ENCODE measurements at places on chromosomes 7 and 10.

DNA sequence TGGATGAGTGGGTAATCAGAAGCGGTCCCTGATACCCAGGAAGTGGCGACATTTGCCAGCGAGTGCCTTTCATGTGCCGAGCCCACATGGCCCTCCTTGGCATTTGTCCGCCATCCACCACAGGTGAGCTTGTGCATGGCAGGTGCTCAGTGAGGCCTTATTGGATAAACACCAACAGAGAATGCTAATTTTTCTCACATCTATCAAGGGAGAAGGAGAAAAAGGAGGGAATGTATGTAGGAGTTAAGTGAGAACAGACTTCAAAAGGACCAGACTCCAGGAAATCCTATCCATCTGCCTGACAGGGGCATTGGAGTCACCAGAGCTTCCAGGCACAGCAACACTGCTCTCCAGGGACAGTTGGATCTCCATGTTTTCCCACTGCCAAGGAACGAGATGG, 143.5 kb upstream of the ZMIZ1 start:
- no peak for DNase-seq

GRCh38 chr10:110005719-110006118, 2.1 kb upstream of the ADD3 start:
- DNase-seq, result no peak

DNA sequence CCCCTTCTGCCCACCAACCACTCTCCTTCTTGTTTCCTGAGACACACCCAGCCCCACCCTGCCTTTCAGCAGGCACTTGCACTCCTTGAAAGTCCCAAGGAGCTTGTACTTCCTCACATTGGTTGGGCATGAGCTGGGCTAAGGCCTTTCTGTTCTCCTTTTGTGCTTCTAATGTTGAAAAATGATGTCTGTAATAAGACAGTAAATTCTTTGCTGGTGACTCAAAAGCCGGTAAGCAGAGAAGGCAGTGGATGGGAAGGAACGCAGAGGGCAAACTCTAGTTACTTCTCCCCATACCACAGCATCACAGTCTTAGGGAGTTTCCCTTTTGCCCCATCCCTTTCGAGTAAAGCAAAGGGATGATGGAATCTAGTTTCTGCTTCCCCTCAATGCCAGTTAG, 185.6 kb downstream of the PLXNA4 start:
- DNase-seq, result no peak

GRCh38 chr10:4054656-4055435, 269.8 kb upstream of the KLF6 start:
- DNase-seq, result no peak

DNA sequence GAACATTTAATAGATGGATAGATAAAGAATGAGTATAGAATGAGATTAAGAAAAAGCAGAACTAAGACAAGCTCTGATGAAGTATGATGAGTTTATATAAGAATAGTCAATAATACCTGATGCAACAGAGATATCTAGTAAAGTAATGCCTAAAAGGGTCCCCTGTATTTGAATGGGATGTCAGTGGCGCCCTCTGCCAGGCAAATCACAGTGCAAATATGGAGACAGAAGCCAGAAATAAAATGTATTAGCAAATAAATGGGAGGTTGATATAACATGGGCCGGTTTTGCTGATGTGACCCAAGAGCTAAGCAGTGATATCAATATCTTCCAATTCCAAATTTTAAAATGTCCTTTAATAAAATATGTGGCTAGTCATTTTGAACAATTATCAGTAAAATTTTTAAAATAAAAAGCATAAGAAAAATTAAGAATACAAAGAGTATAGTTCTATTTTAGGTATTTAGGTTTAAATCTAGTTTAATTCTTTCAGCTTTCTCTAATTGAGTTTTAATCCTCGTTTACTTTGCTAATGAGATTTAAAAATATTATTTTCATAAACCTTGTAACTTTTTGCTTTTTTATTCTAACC, 62.6 kb downstream of the ADK start:
- DNase-seq, result peak; percentile 21

DNA sequence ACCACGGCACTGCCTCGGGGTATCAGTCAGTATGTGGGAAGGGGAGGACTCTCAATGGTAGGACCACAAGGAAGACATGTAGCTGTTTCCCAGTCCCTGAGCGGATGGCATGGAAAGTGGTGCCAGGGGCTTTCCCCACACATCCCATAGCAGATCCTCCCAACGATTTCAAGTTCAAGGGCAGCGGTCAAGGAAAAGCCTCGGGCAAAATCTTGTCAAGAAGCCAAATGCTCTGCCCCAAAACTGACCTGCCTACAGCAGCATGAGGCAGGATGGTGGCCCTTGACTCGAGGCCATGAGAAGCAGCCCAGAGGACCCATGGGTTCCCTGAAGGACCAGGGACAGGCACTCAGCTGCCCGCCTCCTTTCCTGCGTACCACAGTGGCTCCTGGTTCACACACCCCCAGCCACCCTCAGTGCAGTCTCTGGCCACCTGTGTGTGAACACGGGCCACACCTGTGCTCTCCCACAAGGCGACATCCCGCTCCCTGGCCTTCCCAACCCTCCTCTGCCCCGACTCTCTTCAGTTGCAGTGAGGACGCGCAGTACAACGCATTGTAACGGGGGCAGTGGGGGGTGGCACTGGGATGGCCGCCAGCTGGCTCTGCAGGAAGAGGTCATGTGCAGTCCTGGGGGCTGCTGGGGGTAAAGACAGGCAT, 43.6 kb downstream of the CTBP2 start:
- no peak for DNase-seq

GRCh38 chr10:103241262-103242011, 4.2 kb upstream of the RPEL1 start:
- no peak for DNase-seq

DNA sequence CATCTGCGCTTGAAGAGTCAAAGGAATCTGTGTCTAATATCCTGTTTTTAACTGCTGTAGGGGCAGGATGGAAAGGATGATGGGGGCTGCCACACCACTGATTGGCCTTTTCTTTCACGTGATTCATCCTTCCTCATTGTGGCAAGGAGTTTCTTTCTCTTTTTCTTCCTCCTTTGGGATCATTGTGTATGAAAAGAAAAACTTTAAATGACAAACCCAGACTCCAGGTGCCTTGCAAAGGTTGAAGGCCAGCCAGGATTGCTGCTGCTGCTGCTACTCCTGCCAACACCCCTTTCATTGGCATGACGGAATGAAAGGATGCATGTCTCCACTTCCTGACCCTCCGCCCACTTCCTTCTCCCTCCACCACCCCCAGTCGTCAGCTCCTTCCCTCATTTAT, 6.5 kb upstream of the OIT3 start:
- no peak for DNase-seq

- DNase-seq, result no peak
These were observed 103.5 kb upstream of the PDLIM1 start for GRCh38 chr10:95394161-95394880.

DNA sequence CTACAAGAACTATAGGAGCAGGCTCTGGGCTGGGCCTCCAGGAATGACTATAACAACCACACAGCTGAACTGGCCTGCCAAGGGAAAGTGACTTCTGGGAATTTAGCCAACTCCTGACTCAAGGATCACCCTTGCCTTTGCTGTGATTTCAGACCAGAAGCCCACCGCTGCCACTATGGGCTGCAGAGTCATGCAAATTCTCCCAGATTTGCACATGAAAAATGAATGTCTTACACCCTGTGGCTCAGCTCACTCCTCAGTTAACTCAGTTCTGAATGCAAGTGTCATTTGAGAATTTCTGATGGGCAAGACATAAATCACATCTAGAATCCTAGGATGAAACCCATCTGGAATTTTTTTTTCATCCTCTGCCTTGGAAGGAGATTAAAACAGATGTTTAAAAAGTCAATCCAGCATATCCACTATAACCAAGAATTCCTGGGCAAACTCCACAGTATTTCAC, 186.5 kb upstream of the BET1 start:
- no peak for DNase-seq

- no peak for DNase-seq
These were observed 62.8 kb downstream of the BICC1 start for GRCh38 chr10:58575491-58575890.

GRCh38 chr7:96773483-96773882, 63.8 kb upstream of the SEM1 start:
- DNase-seq, result no peak

DNA sequence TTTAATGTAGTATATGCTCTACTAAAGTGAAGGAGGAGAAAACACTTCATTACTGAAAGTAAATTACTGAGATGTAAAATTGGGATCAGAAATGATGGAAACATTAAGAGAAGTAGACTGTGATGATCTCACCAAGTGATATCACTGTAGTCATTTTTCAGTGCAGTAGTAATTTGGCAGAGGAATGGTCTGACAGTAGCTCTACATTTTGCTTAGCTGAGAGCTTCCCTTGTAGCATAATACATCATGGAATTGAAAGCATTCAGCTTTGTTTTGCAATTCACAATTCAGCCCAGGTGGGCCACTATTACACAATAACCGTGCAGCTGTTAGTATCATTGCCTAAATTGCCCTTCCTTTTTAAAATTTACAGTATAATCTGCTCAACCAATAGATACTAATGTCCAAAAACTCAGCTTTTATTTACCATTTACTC, 19.4 kb upstream of the CABCOCO1 start:
- no peak for DNase-seq

- DNase-seq, result no peak
These were observed 552.8 kb downstream of the ANKRD7 start for GRCh38 chr7:118777308-118777707.

DNA sequence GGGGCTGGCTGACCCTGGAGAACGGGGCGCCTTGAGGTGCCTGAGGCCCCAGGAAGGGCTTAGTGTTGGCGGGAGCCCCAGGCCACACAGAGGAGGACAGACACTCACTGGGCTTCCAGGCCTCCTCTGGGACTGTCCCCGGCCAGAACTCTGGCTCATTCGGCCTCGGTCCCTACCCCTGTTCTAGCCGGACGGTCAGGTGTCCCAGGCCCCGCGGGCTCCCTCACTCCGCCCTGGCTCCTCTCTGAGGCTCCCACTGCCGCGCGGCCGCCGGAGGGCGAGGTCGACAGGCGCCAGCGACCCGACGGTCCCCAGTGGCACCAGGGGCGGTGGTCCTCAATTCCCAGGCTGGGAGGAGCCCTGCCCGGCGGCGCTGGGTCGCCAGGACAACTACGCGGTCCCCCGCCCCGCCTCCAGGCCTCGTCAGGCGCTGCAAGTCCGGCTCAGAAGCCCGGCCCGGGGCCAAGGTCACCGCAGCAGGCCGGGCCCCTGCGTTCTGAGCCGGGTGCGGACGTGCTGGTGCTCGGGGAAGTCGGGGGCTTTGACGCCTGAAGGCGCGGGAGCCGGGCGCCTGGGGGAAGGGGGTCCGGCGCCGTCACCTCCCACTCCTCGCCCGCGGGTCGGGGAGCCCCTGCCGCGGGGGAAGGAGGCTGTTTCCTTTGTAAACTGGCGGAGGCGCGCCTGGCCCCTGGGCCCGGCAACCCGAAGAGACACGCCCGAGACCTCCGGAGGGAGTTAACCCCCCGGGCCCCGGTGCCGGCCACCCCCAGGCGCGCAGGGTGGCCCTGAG, 1.1 kb upstream of the PWWP2B start:
- no peak for DNase-seq

GRCh38 chr10:133372507-133372906, 647 bp downstream of the ECHS1 start:
- no peak for DNase-seq

DNA sequence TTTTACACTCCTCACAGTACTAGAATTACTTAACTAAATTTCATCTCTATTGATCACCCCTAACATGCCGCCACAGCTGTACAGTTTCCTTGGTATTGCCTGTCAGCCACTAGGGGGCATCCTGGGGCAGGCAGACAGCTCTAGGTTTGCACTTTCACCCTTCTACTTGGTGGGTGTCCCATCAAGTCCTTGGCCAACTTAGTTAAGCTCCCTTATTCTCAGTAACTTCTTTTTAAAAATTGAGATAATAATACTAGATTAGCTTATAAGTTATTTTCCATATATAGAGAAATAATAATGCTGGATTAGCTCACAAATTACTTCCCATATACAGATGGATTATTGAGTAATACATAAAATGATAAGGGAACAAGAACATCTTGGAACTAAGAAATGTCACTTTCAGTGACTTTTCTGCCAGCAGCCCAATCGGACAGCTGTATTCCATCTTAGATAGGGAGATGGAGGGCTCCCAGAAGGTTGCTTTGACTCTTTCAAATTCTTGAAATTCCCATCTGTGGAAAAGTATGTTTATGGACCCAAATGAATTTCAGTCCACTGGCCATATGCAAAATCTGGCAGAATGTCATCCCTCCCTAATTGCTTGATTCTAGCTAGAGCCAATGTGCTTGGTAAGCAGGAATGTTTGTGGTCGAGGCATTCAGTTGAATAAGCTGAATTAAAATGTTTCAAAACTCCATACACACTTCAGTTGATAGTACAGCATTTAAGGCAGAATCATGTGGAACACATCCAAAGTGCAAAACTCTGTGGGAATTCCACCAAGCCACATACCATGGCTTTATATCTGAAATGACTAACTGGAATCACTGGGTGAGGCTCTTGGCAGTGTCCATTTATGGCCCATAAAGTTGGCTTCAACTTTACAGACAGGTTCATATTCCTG, 309.7 kb downstream of the CSTF2T start:
- no peak for DNase-seq

DNA sequence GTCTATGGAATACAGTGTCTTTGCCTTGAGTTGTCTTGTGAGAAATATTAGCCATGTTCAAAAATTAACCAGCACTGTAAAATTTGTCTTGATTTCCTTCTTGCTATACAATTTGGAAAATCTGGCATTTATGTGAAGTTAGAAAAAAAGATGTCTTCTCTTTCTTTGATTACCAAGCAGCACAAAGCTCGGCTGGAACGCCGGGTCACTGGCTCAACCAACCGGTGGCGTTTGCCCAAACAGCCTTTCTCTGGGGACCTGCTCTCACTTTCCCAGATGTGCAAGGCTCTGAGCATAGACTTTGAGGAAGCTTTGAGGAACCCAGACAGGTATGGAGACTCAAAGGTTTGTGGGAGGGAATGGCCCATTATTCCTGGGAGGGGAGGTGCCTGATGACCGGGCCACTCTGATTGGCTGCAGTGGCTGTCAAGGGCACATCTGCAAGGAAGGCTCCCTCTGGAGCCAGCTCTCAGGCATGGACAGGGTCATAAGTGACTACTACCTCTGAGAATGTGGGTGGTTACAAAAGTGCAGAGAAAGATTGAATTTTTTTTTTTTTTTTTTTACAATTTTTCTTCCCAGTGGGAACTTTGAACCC, 5.6 kb downstream of the BTBD16 start:
- DNase-seq, result no peak

Data from activated T-cell treated with anti-CD3 and anti-CD28 coated beads for 4 hours (primary cell).